Dermis microvascular lymphatic vessel endothelial cell (primary cell): ENCODE measurements at places on chromosomes 13 and 19. TPM values are rescaled to one million over a fixed set of nuclear protein-coding genes. Genes with fewer than 3 reads are reported as not detected.

The FLT1 gene
- total RNA-seq, result 15.7 and 31.6 TPM in 2 replicates

The VSIG10L gene
- total RNA-seq, result 0.13 TPM in 2 replicates

The LYL1 gene
- total RNA-seq, result 25.4 and 43.5 TPM in 2 replicates

The GFY gene
- total RNA-seq, result not detected in 2 replicates

The CEACAM6 gene
- total RNA-seq, result not detected in 2 replicates

The HOMER3 gene
- 96.2 and 232 TPM in 2 replicates for total RNA-seq

The GGACT gene
- total RNA-seq, result 4.2 and 4.6 TPM in 2 replicates

The BEST2 gene
- total RNA-seq, result not detected in 2 replicates

The TGFBR3L gene
- 0.25 and 0.26 TPM in 2 replicates for total RNA-seq

The ZNF556 gene
- total RNA-seq, result not detected in 2 replicates

The TPTE2 gene
- total RNA-seq, result not detected in 2 replicates

The C3 gene
- 0.51 TPM in 2 replicates for total RNA-seq

The SHISA7 gene
- not detected in 2 replicates for total RNA-seq
